ENCODE measurements at places on chromosomes 1 and 21.

GRCh38 chr1:66292944-66293343 is 241.0 kb upstream of the SGIP1 start:
- no peak for DNase-seq

- DNase-seq = no peak
Measured at GRCh38 chr1:219292999-219293398, 119.3 kb downstream of the LYPLAL1 start.

- no peak for DNase-seq
Measured at GRCh38 chr1:110542725-110543124, 23.8 kb upstream of the KCNA10 start.

DNA sequence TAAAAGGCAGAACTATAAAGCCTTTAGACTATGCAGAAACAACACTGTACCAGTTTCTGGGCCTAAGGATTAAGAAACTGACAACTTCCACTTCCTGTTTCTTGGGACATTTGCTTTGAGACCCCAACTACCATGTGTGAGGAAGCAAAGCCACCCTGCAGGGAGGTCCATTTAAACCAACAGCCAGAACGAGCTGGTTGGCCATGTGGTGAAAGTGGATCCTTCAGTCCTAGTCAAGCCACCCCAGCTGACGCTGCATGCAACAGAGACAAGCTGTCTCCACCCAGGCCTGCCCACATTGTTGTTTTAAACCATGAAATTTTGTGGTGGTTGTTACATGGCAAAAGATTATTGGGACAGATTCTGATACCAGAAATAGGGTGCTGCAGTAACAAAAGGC is 31.8 kb upstream of the SLFNL1 start:
- DNase-seq = no peak

DNA sequence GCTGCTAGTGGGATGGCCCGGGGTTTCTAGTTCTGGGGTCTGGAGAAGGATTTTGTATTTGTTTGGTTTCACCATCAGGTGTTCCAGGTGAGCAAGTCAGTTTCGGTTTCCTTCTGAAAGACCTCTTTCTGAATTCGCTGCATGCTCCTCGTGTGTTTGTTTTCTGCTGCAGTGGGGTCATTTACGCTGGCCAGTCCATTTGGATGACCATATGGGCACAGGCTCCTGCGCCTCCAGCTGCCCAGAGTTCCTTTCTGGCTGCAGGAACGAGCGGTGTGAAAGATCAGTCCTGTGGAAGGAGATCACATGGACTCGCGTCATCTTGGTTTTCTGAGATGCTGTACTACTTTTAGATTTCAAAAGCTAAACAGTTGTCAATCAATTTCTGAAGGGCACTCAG is 83.7 kb upstream of the GCLM start:
- no peak for DNase-seq

- no peak for DNase-seq
Measured at GRCh38 chr1:158121604-158122254, 59.0 kb upstream of the CD1D start.

GRCh38 chr21:41983229-41983628 is 26.9 kb downstream of the ZBTB21 start:
- no peak for DNase-seq

DNA sequence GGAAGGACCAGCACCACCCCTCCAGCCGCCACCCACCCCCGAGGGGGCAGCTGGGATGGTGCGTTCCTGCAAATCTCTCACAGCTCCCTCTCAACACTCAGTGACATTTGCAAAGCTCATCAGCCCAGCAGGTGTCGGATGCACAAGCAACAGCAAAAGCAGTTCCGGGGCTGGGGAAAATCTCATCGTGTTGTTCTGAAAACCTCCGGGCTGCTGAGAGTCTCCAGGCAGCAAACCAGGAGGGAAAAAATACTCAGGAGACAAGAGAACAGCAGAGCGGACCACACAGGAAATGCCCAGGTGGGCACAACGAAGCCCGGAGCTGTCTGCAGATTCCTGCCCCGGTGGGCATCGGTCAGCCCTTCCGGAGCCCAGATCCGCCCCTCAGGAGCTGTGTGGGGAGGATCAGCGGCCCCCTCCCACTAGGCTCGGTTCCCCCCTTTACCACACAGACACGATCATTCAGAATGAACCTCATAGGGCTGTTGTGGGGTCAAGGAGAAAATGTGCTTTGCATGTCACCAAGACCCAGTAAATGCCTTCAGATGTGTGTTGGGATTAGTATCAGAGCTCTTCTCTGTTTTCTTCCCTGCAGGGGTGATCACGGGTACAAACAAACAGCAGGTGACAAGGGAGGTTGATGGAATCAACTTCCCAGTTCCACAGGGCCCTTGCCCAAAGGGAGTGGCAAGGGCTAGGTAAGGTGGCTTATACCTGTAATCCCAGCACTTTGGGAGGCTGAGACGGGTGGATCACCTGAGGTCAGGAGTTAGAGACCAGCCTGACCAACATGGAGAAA is 127.0 kb upstream of the TIAM1 start:
- DNase-seq = no peak

DNA sequence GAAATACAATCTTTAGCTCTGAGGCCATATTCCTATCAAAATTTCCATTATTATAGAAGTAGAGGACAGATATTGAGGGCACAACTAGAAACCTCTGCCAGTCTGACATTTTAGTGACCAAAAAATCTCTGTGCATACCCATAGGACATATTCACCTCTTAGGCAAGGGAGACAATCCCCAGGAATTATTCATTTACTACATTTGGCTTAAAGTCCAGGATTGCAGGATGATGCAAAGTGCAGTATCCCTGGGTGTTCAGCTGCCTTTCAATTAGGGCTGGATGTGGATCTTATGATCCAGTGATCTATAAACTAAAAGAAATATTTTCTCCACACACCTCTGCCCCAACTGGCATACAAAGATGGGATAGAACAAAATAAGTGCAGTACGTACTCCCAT is 50.9 kb downstream of the PTGS2 start:
- no peak for DNase-seq

DNA sequence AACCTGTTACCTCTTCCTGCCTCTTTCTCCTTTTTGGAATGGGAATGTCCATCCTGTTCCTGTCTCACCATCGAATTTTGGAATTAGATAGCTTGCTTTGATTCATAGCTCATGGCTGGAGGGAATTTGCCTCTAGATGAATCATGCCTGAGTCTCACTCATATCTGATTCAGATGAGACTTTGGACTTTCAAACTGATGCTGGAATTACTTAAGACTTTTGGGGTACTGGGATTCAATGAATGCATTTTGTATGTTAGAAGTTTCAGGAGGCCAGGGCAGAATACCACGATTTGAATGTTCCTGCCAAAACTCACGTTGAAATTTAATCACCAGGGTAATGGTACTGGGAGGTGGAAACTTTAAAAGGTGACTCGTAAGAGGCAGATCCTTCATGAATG is 132.4 kb downstream of the DSCAM start:
- no peak for DNase-seq

DNA sequence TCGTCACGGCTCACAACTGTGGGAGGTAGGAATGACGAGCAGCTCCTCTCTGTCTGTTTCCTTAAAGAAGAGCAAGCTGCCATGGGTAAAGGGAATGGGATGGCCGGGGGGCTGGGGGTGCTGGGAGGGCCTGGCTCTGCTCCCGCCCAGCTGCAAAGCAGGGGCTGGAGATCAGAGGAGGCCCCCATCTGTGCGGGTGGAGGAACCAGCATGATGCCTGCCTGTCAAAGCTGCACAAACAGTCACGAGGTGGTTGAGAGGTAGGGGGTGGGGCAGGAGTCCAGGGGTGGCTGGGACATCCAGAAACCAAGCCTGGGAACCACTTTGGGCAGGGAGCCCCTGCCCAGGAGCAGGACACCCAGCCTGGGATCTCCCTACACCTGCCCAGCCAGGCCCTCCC is 12.6 kb downstream of the SLC41A1 start:
- DNase-seq = no peak

- no peak for DNase-seq
Measured at GRCh38 chr1:95321531-95321930, 87.5 kb downstream of the RWDD3 start.

- no peak for DNase-seq
Measured at GRCh38 chr1:163823017-163823416, 501.3 kb downstream of the NUF2 start.

GRCh38 chr1:112325504-112325903 is 70.5 kb upstream of the CTTNBP2NL start:
- DNase-seq = no peak

DNA sequence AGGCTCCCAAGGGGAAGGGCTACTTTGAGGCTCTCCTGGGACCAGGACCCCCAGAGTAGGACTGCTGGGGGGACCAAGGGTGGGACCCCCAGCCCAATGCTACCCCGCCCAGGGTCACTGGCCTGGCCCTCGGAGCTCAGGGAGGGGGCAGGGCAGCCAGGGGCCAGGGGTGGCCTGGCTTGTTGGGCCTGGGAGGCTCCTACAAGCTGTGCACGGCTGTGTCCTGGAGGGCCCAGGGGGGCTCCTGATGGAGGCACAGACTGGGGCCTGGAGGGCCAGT is 2.2 kb downstream of the HES4 start:
- DNase-seq = no peak

- DNase-seq = no peak
Measured at GRCh38 chr1:220788900-220789299, 2.2 kb downstream of the MTARC1 start.

- no peak for DNase-seq
Measured at GRCh38 chr21:44870748-44871495, 2.6 kb downstream of the PTTG1IP start.

GRCh38 chr1:53166912-53167311 is 24.5 kb upstream of the SLC1A7 start:
- DNase-seq = no peak

GRCh38 chr1:3417082-3417739 is 37.3 kb upstream of the ARHGEF16 start:
- no peak for DNase-seq

- no peak for DNase-seq
Measured at GRCh38 chr1:47758341-47759250, 238.6 kb downstream of the TRABD2B start.

DNA sequence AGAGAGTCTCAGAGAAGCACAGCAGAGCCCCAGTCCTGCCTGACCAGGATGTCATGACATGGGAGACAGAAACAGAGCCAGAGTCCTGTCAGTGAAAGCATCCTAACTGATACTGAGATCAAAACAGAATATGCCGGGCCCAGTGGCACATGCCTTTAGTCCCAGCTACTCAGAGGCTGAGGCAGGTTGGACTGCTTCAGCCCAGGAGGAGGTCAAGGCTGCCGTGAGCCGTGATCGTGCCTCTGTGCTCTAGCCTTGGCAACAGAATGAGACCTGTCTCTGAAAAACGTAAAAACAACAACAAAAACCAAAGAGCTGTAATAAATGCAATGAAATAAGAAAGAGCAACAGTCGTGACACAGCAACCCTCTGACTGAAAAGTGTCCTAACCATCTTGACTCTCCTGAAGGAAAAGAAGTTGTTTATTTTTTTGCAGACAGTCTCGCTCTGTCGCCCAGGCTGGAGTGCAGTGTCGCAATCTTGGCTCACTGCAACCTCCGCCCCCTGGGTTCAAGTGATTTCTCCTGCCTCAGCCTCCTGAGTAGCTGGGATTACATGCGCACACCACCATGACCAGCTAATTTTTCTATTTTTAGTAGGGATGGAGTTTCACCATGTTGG is 189.2 kb downstream of the SLC45A1 start:
- no peak for DNase-seq

DNA sequence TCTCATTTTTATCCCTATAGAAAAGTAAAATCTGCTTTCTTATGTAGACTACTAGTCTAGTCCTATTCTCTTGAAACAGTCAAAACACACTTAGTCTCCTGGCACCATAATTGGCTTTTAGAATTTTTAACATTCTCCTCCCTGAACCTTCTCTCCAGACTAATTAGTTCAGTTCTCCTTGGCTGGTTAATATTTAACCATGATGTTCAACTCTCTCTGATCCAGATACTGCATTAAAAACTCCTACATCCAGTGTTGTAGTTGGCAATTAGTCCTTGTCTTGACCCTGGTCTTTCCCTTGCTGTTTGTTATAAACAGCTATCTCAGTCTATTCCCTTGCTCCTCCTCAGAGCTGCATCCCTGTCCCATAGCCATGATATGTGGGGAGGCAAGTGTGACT is 422.9 kb upstream of the BEND5 start:
- no peak for DNase-seq

DNA sequence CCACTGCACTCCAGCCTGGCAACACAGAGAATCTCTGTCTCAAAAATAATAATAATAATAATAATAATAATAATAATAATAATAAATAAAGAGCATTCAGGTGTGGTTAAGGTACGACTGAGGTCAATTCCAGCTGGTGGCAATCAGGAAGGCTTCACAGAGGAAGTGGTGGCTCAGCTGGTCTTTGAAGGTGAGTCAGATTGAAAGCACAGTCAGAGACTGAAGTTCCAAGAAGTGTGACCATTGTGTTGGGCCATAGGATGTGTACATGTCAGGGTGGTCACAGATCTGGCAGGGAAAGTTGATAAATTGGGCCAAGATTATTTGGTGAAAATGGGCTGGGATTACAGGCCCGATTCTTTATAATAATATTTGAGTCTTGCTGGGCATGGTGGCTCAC is 31.0 kb upstream of the MED18 start:
- DNase-seq = no peak

- DNase-seq = no peak
Measured at GRCh38 chr1:70922196-70922595, 125.4 kb downstream of the PTGER3 start.

GRCh38 chr1:175976865-175977642 is 230.0 kb downstream of the COP1 start:
- DNase-seq = no peak

- peak; percentile 64 for DNase-seq
Measured at GRCh38 chr1:110495926-110496600, 22.9 kb downstream of the KCNA10 start.

- DNase-seq = no peak
Measured at GRCh38 chr1:107499139-107499744, 358.4 kb downstream of the NTNG1 start.

- DNase-seq = no peak
Measured at GRCh38 chr1:165883056-165883455, 55.6 kb downstream of the UCK2 start.

DNA sequence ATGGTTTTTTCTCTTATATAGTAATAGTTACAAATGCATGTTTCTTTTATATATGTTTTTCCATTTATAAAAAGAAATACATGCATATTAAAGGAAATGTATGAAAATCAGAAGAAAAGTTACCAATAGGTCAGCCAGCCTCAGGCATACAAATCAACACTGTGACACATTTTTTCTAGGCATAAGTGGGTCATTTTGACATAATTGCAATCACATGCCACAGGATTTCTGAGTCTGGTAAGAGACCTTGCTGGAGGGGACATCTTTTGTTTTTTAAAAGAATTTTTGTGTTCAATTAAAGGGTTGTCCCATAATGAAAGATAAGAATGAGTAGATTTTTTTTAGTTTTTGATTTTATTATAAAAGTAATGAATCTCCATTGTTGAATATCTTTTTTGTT is 473.1 kb downstream of the PCP4 start:
- no peak for DNase-seq

DNA sequence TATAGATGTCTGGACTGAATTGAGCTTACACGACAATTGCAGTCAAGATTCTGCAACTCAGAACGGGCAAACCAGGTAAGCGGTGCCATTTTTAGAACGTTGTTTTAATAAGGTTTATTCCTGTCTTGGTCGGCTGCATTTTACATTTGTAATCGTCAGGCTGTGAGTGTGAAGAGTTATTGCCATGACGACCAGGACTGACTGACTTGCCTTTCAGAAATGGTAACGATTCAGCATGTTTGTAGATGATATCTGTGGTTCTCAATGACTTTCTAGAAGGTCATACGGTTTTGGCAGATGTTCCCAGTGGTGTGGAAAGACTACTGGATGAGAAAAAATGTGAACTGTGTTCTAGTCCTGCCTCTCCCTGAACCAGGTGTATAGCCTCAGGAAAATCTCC is 271.3 kb upstream of the B3GALT2 start:
- no peak for DNase-seq
